ENCODE measurements at places on chromosomes 7 and 10. TPM values are rescaled to one million over a fixed set of nuclear protein-coding genes. Genes with fewer than 3 reads are reported as not detected.

DNA sequence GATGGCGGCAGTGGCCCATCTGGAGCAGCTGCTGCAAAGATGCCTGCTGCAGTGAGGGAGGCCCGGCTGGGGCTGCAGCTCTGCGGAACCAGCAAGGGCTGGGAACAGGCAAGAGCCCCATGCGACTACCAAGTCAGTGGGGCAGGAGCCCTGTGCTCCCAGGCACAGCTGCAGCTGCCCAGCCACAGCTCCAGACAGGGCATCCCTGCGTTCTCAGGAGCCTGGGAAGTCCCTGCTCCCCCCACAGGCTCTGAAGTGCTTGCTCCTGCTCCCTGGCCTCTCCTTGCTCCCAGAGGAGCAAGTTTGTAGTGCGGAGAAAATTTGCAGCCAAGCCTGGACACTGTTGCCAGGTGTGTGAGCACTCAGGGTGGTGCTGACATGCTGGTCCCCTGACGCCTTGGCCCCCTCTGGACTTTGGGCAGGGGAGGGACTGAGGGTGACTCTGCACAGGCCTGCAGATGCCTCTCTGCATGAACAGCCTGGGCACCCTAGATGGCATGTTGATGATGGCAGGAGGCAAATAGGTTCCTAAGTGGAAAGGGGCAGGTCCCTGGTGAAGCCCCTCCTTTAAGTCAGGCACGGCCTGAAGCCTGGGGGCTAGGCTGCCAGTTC, 105.6 kb downstream of the LYZL1 start:
- no peak for DNase-seq

DNA sequence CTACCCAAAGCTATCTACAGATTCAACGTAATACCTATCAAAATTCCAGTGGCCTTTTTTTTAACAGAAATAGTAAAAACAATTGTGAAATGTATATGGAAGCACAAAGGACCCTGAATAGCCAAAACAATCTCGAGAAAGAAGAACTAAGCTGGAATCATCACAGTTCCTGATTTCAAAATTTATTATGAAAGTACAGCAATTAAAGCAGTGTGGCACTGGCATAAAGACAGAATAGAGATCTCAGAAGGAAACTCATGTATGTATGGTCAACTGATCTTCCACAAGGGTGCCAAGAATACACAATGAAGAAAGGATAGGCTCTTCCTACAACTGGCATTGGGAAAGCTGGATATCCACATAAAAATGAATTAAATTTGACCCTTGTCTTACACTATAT, 23.2 kb downstream of the PNLIPRP3 start:
- DNase-seq: no peak

The RAB19 gene
- 0.55 TPM for total RNA-seq

The SFTPA2 gene
- not detected for total RNA-seq

The ASZ1 gene
- total RNA-seq: not detected

GRCh38 chr7:18558503-18558902, 63.0 kb downstream of the HDAC9 start:
- no peak for DNase-seq

The SLIT1 gene
- total RNA-seq: 0.24 TPM

DNA sequence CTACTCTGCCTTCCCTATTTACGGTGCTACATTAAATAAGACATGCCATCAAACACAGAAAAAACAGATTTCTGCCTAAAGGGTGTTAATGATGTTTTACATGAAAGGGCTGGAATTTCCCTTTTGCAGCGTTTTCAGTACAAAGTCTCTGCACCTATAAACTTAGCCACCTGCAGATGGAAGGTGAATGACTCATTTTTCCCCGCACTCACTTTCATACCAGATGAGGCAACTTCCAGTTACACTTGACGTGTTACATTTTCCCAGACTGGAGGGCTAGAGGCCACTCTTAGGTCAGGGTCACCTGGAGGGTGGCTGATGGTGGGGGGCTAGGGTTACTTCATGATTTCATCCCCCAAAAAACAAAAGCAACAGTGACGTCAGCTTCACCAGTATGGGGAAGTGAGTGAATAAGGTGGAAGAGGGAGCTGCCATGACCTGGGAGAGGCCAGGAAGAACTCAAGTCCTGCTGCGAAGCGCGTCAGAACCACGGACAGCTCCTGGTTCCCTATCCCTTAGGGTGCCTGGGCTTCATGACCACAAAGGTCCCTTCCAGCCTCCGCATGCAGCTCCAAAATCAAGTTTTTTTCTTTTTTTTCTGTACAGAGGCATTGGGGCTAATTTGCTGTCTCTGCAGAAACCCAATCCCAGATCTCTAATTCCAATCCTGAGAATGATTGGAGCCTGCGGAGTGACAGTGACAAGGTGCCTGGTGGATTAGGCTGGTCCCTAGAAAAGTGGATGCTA, 94.0 kb downstream of the ADARB2 start:
- DNase-seq: no peak

DNA sequence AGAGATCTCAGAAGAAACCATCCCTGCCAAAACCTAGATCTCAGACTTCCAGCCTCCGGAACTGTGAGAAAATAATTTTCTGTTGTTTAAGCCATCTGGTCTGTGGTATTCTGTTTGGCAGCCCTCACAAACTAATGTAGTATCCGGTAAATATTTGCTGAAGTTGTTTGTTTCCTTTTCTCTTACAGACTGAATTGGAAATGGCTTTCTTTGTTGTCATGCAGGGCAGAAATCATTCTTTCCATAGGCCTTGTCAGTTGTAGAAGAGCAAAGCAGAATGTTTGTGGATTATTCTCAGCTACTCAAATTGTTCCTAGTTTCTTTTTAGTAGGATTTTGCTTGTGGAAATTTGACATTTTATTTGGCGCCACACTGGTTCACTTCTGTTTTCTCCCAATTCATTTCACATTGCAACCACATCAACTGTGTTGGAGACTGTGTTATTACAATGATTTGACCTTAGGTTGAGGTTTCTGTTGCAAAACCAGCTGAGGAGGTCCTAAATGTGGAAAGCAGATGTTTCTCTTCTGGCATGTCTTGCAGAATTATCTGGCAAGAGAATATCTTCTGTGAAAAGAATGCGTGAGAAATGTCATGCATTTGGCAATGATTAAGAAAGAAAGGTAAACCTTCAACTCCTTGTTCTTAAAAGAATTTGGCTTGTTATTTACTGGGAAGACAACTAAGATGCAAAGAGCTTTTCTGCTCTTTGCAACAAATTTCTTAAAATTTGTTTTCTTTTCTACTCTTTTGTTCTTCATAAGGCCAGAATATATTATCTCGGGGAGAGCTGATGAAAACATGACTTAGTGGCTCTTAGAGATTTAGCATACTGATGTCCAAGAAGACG, 25.8 kb downstream of the ACTA2 start:
- no peak for DNase-seq

The MPP7 gene
- total RNA-seq: 8.3 TPM

The ERVW-1 gene
- total RNA-seq: not detected

GRCh38 chr10:120422457-120422856, 34.6 kb upstream of the PLPP4 start:
- DNase-seq: no peak

The ERLIN1 gene
- 7.6 TPM for total RNA-seq

The C10orf62 gene
- not detected for total RNA-seq

The GJD4 gene
- total RNA-seq: not detected

- no peak for DNase-seq
Observed at GRCh38 chr7:2124604-2125345, 108.0 kb downstream of the MAD1L1 start.

DNA sequence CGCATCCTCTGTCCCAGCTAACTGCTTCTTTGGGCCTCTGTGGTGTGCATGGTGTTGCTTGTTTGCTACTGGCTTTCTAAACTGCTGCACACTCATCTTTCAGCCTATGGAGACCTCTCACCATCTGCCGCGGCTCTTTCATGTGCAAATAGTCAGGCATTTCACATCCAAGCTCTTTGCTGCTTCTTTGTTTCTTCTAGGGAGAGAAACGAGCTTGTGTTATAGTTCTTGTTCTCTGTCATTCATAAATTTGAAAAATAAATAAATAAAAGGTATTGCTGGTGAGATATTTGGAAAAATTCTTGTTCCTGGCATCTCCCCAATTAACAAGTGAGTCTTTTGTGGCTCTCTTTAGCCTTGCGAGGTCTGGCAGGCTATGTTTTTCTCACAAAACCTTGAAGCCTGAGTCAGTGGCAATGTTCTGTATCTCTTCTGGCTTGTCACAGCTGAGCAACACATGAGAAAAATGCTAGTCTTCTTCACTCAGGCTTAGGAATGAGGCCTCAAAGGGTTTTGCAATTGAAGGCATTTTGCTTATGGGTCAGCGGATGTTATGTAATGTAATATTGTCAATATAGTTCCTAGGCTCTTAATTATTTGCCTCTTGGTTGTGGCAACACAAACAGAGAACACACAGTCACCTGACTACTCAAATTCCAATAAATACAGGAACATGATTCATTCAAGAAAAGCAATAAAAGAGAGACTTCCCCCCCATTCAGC, 274.0 kb downstream of the FRMD4A start:
- no peak for DNase-seq

DNA sequence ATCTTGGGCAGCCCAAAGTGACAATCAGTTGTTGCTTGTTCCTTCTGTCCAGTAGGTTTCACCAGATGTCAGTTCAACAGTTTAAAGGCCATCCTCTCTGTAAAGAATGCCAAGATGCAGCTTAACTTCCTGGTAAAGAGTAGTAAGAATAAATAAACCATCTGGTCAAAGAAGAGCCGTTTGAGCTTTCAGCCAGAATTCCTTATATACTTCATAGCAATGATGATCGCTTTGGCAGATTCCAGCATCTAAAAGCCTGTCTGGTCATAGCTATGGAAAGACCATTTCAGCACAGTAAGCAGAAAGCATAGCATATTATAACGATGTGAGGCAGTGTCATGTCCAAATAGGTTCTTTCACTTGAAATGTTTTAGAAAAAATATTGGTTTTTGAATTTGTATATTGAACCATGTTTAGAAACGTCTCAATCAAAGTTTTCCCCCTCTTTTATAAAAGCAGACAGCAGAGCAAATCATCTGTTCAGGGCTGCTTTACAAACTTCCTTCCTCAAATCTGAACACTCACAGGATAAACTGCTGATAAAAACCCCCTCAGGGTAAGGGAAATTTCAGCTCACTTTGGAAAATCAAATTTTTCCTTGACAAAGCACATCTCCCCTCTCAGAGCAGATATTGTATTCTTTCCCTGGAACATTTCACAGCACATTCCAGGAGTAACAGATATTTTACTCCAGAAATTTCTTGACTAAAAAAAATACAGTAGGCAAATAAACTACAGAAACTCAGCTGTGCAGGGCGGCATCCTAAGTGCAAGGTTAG, 184.1 kb downstream of the NOC3L start:
- DNase-seq: no peak

The IDI2 gene
- not detected for total RNA-seq

- DNase-seq: no peak
Observed at GRCh38 chr10:60846173-60846572, 67.9 kb downstream of the CDK1 start.

The PSMC2 gene
- total RNA-seq: 94.3 TPM

DNA sequence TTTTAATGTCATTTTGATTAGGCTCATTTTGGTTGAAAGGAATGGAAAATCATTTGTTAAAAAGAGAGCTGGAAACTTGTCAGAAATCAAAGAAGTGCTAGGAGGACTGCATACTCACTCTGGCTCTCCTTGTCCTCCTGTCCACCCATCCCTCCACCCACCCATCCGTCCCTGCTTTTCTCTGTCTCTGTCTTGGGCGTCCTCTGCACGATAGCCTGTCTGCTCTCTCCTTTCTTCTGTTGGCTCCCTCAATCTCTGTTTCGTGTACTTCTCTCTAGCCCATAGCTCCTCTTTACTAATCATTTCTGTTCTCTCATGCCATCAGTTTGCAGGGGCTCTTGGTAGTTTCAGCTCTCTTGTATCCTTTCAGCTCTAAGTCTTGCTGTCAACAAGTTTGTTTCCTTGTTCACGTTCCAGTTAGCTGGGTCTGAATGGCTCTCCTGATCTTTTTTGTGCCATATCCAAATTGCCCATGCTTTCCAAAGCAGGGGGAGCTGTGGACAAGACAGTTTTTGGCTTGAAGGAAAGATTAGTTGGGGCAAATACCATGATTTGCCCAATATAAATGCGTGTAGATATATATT, 75.6 kb downstream of the KAT6B start:
- no peak for DNase-seq

DNA sequence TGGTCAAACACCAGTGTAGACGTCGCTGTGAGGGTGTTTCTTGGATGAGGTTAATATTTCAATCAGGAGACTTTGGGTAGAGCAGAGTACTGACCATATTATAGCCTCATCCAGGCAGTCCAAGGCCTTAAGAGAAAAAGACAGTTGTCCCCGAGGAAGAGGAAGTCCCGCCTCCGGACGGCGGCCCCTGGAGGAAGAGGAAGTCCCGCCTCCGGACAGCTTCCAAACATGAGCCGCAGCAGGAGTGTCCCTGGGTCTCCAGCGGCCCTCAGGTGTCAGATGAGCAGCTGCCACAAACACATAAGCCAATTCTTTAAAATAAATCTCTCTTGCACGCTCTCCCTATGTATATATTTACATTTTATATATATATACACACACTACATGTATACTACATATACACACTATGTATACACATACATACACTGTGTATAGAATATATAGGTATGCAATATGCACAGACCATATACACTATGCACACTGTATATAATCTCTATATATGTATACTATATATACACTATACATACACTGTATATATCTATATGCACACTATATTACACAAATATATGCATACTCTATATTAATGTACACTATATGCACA, 37.5 kb downstream of the PWWP2B start:
- DNase-seq: no peak

DNA sequence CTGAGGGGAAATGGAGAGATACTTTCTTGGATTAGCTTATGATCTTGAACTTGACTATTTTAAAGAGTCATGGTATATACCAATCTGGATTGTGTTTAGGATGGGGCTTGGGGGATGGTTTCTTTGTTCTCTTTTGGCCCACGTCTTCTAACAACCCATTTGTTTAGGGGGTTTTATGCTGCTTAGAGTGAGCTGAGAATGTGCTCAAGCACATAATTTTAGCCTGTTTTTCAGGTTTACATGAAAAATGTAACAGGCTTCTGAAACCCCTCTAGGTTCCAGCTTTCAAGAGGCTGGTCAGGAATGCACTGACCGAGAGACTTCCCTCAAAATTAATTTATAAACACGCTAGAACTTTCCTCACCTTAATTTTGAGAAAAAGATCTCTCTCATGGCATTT, 94.3 kb downstream of the AUTS2 start:
- DNase-seq: no peak

DNA sequence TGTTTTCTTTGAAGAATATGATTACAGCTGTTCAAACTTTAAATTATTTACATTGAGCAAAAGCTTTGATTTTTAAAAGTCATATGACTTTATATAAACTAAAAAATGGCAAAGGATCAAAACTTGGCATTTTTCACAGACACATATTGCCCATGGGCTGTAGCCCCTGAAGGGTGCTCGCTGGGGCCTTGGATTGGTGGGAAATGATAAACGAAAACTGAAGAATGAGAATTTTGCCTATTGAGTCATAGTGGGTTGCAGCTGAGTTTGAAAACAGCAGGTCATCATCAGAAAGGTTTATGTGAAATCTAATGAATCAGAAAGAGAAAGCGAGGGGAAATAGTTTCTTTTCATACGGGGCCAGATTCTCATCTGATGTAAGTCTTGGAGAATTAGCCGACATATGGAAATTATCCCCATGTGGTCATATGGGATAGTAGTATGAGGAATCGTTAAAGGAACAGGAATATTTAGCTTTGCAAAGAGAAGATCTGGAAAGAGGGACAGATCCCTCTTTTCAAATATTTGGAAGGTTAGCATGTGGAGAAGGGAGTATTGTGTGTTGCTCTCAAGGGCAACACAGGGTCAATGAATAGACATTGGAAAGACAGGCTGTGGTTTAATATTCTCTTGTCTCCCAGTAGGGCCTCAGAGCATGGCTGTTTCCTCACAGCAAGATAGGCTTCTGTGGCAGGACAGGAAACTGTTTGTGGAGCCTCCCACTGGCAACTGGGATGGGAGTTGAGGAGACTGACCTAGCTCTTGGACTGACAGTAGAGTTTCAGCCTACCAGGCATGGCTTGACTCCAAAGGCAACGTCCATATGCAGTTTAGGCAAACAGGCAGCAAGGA, 119.0 kb downstream of the FZD1 start:
- no peak for DNase-seq
